ENCODE measurements at places on chromosomes 11 and 22. TPM values are rescaled to one million over a fixed set of nuclear protein-coding genes. Genes with fewer than 3 reads are reported as not detected.

DNA sequence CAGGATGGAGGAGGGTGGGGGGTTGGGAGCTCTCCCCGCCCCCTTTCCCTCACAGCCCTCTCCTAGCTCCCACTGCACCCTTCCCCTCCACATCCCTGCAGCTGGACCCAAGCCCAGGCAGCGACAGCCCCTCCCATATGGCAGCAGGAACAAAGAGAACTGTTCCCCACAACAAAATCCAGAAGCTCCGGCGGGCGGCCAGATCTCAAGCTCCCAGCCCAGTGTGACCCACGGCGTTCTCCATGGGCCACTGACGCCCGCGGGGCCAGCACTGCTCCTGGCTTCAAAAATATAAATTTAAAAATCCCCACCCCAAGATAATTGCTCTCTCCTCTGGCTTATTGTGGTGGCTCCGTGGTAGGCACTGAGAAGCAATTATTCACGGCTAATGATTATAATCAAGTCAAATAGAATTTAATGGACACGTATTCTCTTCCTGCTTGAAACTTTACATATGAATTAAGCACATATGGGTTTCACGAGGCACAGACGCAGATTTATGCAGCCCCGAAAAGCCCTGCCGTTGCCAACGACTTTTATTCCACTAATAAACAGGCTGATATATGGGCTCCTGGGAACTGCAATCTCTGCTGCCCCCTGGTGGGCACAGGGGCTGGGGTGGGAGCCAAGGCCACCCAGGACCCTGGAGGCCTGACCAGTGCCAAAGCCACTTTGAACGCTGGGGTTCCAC lies 17.5 kb downstream of the MACROD1 start:
- no peak overlapping the region for H3K27ac ChIP-seq
- no peak overlapping the region for H3K4me3 ChIP-seq
- peak; percentile 84 for DNase-seq
- peaks cover 7% of the 10 kb centered on the region for H3K4me1 ChIP-seq
- H3K36me3 ChIP-seq, result peaks cover 9% of the 10 kb centered on the region
- H3K27me3 ChIP-seq, result no peaks in the 10 kb centered on the region

DNA sequence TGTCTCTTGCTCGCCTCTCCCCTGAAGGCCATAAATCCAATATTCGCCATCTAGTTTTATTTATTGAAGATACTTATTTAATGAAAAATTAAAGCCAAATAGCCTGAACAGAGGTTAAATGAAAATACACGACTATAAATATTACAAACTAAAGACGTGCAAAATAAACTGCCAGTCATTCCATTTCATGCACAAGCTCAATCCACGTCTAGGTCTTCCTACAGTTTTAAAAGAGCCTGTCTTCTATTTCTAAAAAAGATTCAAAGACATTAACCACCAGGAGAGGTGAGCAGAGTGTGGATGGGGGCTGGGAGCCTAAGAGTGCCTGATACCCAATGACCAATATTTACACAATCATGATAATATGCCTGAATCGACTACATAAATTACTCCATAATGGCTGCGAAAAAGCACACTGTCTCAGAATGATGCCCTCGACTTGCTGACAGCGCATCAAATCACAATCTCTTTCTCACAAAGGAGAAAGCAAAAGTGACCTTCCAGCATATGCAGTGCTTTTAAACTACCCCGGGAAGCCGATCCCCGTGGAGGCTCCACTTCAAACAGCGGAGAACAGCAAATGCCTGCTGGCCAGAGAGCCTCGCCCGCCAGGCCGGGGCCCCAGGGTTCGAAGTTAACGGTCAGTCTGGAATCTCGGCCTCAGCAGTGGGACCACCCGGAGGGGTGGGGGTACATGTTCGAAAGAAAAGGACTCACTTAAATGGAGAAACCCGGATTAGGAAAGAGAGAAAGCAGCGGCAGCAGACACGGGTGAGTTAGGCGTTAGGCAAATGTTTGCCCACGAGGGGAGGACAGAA lies 1.7 kb downstream of the FCHSD2 start:
- H3K27ac ChIP-seq, result peak overlapping the region; percentile 25
- peak; percentile 31 for DNase-seq

- no peak overlapping the region for H3K4me3 ChIP-seq
- H3K27me3 ChIP-seq, result no peaks in the 10 kb centered on the region
- peak; percentile 1 for DNase-seq
- H3K36me3 ChIP-seq, result no peaks in the 10 kb centered on the region
- peaks cover 23% of the 10 kb centered on the region for H3K4me1 ChIP-seq
- H3K27ac ChIP-seq, result no peak overlapping the region
These were observed 71.5 kb downstream of the SIK3 start for GRCh38 chr11:117026593-117027330.

- no peak for DNase-seq
- H3K36me3 ChIP-seq, result peaks cover 19% of the 10 kb centered on the region
- no peaks in the 10 kb centered on the region for H3K27me3 ChIP-seq
- H3K27ac ChIP-seq, result no peak overlapping the region
- H3K4me1 ChIP-seq, result peaks cover 64% of the 10 kb centered on the region
- no peak overlapping the region for H3K4me3 ChIP-seq
These were observed 7.6 kb downstream of the FXYD2 start for GRCh38 chr11:117816846-117817367.

- H3K27me3 ChIP-seq, result no peaks in the 10 kb centered on the region
- H3K4me3 ChIP-seq, result no peak overlapping the region
- H3K27ac ChIP-seq, result no peak overlapping the region
These were observed 16.2 kb downstream of the MISFA start for GRCh38 chr11:18615628-18616392.

- peaks cover 7% of the 10 kb centered on the region for H3K4me1 ChIP-seq
- H3K36me3 ChIP-seq, result no peaks in the 10 kb centered on the region
- no peak overlapping the region for H3K27ac ChIP-seq
- no peak overlapping the region for H3K4me3 ChIP-seq
- DNase-seq, result no peak
- no peaks in the 10 kb centered on the region for H3K27me3 ChIP-seq
These were observed 6.6 kb downstream of the HOATZ start for GRCh38 chr11:111521135-111521534.

DNA sequence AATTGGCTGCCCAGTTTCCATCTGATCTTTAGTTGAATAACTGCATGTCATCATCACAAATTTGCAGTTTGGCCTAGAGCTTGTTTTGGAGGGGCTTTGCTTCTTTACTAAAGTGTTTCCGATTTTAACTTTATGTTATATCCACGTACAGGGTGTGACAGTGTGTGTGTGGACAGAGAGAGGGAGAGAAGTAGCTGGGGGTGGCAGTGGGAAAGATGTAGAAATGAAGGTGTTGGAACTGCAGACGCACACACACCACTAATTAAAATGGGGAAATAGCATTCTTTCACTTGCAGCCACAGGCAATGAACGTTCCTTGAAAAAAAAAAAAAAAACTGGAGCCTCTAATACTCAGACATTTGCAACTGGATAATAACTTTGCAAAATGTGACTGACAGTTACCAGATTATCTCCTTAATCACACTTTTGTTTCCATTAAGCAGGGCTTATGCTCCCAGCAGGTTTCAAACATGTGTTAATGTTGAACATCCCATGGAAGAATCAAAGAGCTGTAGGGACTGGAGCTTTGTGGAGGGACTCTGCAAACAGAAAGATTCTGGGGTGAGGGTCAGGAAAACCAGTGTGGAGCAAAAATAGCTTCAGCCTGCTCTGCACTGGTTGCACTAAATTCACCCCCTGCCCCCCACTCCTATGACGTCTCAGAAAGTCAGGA lies 238.1 kb upstream of the TENM4 start:
- no peak overlapping the region for H3K4me3 ChIP-seq
- DNase-seq, result no peak
- H3K27me3 ChIP-seq, result no peaks in the 10 kb centered on the region
- H3K4me1 ChIP-seq, result no peaks in the 10 kb centered on the region
- no peaks in the 10 kb centered on the region for H3K36me3 ChIP-seq
- H3K27ac ChIP-seq, result no peak overlapping the region

GRCh38 chr11:34870548-34871196 lies 45.5 kb downstream of the APIP start:
- no peak overlapping the region for H3K4me3 ChIP-seq
- no peaks in the 10 kb centered on the region for H3K27me3 ChIP-seq
- H3K27ac ChIP-seq, result no peak overlapping the region
- no peak for DNase-seq
- peaks cover 3% of the 10 kb centered on the region for H3K4me1 ChIP-seq

DNA sequence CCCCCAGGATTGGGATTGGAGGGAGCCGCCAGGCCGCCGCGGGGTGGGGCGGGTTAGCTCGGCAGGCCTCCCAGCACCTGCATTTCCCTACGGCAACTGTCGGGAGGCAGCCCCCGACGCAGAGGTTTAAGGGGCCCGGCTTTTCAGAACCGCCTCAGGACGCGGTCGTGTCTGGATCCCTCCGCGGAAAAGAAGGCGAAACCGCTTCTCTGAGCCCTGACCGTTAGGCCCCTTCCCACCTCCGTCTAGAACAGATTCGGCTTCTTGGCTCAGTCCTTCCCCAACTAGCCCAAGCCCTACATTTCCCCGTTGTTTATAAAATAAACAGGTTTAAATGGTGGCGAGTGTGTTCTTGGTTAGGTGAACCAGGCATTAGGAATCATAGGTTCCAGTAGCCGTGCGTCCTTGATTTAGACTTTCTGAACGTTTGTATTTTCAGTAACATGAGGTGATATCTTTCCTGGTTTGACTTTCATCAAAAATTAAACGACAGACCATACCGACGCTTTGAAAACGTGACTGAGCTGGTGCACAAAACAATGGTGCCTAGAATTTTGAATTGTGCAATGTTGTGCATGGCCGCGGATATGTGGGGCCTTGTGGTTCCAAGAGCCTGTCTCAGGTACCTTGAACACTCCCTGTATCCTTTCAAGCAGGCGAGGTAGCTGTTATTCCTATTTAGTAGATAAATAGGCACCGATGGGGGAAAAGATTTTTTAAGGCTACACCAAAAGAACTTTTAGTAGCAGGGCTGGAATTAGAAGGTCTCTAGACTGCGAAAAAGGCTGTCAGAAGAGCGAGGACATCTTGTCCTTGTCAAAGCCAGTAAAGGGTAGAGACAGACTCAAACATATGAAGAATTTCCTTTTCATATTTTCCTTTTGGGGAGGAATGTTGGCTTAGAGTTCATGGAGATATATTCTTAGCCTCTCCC lies 1.2 kb upstream of the HSPA8 start:
- peaks cover 56% of the 10 kb centered on the region for H3K36me3 ChIP-seq
- DNase-seq, result peak; percentile 27
- peak overlapping the region; percentile 86 for H3K4me3 ChIP-seq
- H3K27me3 ChIP-seq, result no peaks in the 10 kb centered on the region

DNA sequence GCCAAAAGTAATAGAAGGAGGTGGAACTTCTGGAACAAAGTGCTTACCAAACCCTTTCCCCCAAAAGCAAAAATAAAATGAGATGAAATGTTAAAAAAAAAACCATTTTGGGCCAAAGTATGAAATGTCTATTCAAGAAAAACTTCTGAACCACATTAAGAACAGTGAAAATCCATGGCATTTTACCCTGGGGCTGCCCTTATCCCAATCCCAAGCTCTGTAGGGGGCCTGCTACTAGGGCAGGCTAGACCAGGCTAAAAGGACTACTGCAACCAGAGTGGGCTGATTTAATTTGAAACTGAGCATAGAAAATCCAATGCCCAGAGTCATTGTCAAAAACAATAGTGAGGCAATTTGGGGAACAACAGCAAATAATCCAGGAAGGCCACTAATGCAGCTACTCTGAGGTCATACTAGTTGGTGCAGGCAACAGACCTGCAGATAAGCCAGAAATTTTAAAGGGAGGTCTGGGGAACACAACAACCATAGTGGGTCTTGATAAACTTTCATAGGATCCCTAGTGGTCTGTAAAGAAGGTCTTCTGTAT lies 99.4 kb downstream of the RELT start:
- no peak overlapping the region for H3K4me3 ChIP-seq
- DNase-seq, result no peak
- H3K27ac ChIP-seq, result no peak overlapping the region
- no peaks in the 10 kb centered on the region for H3K4me1 ChIP-seq

GRCh38 chr11:95229199-95229992 lies 1.6 kb downstream of the SESN3 start:
- no peaks in the 10 kb centered on the region for H3K27me3 ChIP-seq
- no peaks in the 10 kb centered on the region for H3K4me1 ChIP-seq
- no peak overlapping the region for H3K27ac ChIP-seq
- DNase-seq, result no peak

DNA sequence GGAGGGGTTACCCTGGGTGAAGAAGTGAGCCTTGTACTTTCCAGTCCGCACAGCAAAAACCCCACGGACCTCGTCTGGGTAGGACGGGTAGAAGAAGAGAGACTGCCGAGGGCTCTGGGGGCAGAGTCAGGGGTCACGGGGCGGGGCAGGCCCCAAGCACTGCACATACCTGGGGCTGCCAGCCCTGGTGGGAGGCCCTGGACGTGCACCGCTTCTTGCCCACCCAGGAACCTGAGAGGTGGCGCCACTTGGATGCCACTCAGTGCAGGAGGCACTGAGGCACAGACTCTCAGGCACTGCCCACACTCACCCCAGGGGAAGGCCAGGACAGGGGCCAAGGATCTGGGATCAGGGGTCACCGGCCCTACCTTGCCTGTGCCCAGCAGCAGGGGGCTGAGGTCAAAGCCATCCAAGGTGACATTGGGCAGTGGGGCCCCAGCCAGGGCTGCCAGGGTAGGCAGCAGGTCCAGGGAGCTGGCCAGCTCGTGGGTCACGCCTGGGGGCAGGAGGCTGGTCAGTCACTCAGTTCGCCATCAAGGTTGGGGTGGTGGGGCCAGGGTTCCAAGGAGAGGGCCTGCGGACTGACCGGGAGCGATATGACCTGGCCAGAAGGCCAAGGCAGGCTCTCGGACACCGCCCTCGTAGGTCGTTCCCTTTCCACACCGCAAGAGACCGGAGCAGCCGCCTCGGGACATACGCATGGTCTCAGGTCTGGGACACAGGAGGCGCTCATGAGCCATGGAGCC lies 2.2 kb downstream of the ARSA start:
- H3K36me3 ChIP-seq, result peaks cover 37% of the 10 kb centered on the region
- DNase-seq, result no peak
- H3K27me3 ChIP-seq, result no peaks in the 10 kb centered on the region
- peaks cover 50% of the 10 kb centered on the region for H3K4me1 ChIP-seq

Gene SPTY2D1
- total RNA-seq, result 32.1 TPM

Gene MUC6
- total RNA-seq, result 4.6 TPM

Gene LIF
- total RNA-seq, result 260 TPM

Gene KRTAP5-11
- total RNA-seq, result not detected

Gene C1QTNF4
- total RNA-seq, result not detected

Gene AIFM3
- total RNA-seq, result 3.1 TPM

Gene SYT9
- not detected for total RNA-seq

Gene BRSK2
- total RNA-seq, result 2.6 TPM

Gene GCAT
- 22.7 TPM for total RNA-seq

Gene RTN3
- 133 TPM for total RNA-seq

Data from Calu3 (cell line).